MM.1S (cell line): ENCODE measurements at places on chromosomes 6 and 20.
A peak's percentile ranks its signal among the peaks of the same experiment; 100 is the strongest.

- DNase-seq: peak; percentile 18
Measured at GRCh38 chr6:117264692-117265409, 507 bp upstream of the VGLL2 start.

- no peak for DNase-seq
Measured at GRCh38 chr6:24430086-24430485, 27.4 kb downstream of the MRS2 start.

DNA sequence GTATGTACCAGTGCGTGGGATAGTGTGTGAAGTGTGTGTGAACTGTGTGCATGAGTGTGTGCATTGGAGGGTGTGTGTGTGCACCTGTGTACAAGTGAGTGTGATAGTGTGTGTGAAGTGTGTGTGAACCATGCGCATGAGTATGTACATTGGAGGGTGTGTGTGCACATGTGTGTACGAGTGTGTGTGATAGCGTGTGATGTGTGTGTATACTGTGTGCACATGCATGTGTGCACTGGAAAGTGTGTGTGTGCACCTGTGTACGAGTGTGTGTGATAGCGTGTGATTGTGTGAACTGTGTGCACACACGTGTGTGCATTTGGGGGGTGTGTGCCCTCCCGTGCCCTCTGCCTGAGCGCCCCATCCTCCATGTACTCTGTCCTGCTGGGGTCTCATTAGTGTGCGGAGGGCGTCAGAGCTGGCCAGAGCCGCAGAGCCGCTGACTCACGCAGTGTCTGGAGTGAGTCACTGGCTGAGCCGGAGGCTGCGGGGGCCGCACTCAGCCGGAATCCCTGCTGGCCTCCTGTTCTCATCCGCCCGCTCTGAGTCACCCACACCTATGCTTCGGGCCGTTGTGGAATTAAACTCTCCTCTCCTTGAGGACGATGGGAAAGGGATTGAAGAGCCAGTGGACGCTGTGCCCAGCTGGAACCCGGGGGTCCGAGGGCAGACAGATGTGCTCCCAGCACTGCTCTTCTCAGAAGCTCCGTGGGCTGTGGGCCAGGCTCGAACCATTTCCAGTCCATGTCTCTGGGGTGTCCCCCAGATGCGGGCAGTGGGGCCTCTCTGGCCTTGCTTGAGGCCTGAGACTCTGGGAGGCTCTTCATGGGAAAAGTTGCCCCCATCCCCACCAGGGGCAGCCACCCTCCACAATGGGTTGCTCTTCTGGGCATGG, 27.3 kb upstream of the STX16 start:
- no peak for DNase-seq

- no peak for DNase-seq
Measured at GRCh38 chr6:154123155-154123956, 84.3 kb downstream of the OPRM1 start.

DNA sequence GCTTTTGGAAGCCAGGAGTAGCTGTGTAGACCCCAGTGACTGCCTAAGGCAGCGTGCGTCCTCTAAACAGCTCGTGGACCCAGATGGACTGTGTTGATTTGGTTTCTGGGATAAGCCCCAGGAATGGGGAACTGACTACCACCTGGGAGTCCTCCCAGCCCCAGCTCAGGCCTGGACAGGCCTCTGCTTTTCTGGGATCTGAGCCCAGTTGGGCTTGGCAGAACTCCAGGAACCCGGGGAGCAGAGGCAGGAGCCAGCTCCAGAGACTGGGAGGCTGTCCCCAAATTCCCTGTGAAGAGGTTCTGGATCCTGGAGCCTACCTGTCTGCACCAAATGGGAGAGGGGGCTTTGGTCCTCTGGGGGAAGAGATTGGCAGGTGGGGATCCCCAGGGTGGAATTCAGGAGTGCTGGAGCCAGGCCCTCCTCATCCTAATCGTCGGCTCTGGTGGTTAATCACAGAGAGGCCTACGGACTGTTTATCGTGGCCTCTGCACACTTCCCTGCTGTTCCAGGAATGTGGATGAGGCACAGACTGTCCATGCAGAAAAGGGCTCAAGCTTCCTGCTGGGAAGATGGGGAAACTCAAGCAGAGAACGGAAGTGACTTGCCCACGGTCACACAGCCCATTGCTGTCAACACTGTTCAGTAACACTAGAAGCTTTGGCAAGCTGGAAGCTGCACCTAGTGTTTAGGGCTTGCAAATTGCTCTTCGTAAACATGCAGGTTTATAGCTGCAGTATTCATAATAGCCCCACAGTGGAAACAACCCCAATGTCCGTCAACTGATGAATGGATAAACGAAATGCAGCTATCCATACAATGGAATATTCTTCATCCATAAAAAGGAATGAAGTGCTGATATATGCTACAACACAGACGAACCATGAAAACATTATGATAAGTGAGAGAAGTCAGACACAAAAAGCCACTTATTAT, 100.6 kb downstream of the KCNB1 start:
- DNase-seq: no peak

DNA sequence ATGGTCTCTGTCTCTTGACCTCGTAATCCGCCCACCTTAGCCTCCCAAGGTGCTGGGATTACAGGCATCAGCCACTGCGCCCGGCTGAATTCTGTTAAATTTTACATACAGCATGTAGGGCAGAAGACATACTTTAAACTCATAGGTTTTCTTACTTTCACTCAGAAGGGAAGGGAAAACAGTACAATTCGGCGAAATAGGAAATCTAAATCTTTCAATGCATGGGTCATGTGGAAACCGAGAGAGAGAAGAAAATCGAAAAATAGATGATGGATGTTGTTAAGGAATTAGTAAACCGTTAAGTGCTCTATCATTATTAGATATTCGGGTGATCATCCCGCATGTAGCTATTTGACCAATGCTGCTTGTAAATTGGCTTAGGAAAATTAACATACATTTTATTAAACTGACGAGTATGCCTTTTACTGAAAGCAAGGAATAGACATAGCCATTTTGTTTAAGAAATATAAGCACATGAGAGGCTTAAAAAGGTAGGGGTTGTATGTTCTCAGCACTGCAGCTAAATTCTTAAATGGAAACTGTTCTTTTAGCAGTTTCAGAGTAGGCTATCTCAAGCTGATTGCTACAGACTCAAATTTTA, 164.7 kb upstream of the AGPAT4 start:
- DNase-seq: no peak

- no peak for DNase-seq
Measured at GRCh38 chr20:6075428-6076219, 21.8 kb upstream of the LRRN4 start.

DNA sequence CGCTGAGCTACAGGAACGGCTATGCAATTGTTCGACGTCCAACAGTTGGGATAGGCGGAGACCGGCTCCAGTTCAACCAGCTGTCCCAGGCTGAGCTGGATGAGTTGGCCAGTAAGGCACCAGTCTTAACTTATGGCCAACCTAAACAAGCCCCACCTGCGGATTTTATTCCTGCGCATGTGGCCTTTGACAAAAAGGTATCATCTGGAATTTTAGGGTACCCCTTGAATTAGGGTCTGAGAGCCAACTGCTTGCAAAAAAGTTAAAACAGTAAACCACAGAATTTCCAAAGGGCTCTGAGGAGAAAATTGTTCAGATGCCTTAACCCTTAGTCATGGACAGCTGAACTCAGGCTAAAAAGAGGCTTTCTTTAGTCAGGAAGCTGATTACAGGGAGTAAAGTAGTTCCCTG, 3.8 kb downstream of the EFHC1 start:
- DNase-seq: no peak

GRCh38 chr6:131412960-131413830, 159.8 kb upstream of the ARG1 start:
- no peak for DNase-seq

- DNase-seq: no peak
Measured at GRCh38 chr6:166692723-166693302, 65.8 kb upstream of the RPS6KA2 start.

GRCh38 chr6:51842804-51843378, 244.5 kb downstream of the PKHD1 start:
- DNase-seq: no peak

- no peak for DNase-seq
Measured at GRCh38 chr6:92538275-92538674, 881.1 kb downstream of the EPHA7 start.

GRCh38 chr6:110265273-110265672, 85.0 kb downstream of the CDC40 start:
- no peak for DNase-seq

- DNase-seq: no peak
Measured at GRCh38 chr6:148830614-148831013, 83.8 kb downstream of the UST start.

- no peak for DNase-seq
Measured at GRCh38 chr6:126076992-126077664, 90.8 kb downstream of the TRMT11 start.

DNA sequence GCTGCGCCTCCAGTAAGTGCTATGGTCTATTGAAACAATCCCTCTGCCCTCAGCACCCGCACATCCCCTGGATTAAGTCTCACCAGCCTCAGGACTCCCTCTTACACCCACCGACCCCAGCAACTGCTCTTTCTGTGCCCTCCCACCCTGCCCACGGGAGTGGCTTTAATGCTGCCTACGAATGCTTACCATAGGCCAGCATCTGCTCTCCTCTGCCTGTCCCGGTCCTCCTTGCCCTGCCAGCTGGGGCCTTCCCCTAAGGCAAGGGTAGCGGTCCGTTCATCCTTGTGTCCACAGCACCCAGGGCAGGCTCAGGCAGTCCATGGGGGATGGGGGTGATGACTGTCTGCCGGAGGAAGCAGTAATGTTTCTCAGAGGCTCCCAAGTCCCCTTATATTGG, 4.1 kb downstream of the EBF4 start:
- no peak for DNase-seq

GRCh38 chr20:5627463-5628050, 122.6 kb upstream of the SHLD1 start:
- no peak for DNase-seq

GRCh38 chr6:89045576-89045975, 35.0 kb upstream of the PNRC1 start:
- DNase-seq: no peak

DNA sequence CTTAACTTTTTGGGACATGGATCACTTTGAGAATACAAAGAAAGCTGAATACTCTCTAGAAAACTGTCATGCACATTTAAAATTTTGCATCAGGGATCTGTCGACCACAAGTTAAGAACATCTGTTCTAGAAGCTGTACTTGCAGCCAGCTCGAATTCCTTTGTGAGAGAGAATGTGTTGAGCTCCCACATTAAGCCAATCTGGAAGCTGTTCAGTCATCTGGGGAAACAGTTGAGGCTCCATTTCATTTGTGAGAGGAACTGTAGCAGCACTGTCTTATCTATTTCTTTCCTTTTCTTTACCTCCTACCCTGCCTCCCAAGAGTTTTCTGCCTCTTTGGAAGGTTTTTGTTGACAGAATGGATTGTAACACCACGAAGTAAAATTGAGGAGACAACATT, 50.8 kb downstream of the KAT14 start:
- no peak for DNase-seq
